ENCODE measurements at places on chromosomes 4 and X. TPM values are rescaled to one million over a fixed set of nuclear protein-coding genes. Genes with fewer than 3 reads are reported as not detected.

- H3K4me1 ChIP-seq, result no peaks in the 10 kb centered on the region
- no peak overlapping the region for H3K27ac ChIP-seq
- DNase-seq, result no peak
- no peaks in the 10 kb centered on the region for H3K36me3 ChIP-seq
- H3K27me3 ChIP-seq, result no peaks in the 10 kb centered on the region
- H3K4me3 ChIP-seq, result no peak overlapping the region
Measured at GRCh38 chr4:86159216-86159615, 200.6 kb downstream of the MAPK10 start.

GRCh38 chr4:157521906-157522305 lies 301.4 kb downstream of the GRIA2 start:
- no peaks in the 10 kb centered on the region for H3K36me3 ChIP-seq
- no peak overlapping the region for H3K27ac ChIP-seq
- H3K27me3 ChIP-seq, result no peaks in the 10 kb centered on the region
- H3K4me3 ChIP-seq, result no peak overlapping the region
- no peaks in the 10 kb centered on the region for H3K4me1 ChIP-seq

GRCh38 chrX:136870064-136870463 lies 10.5 kb downstream of the RBMX start:
- no peak overlapping the region for H3K27ac ChIP-seq
- no peak for DNase-seq
- no peaks in the 10 kb centered on the region for H3K27me3 ChIP-seq

The TTC29 gene
- total RNA-seq, result not detected

DNA sequence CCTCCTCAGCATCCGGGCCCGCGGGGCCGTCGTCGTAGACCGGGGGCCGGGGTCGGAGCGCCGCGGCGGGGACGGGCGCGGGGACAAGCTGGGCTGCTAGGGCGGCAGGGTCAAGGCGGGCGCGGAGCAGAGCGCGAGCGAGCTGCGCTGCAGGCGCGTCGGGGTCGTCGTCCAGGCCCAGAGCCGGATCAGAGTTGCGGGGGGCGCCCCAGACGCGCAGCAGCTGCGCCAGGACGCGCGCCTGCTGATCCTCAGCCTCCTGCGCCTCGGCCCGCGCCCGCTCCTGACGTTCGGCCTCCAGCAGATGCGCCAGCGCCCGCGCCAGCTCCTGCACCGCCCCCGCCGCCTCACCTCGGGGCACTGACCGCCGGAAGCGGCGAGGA lies 3.5 kb downstream of the PCSK1N start:
- no peaks in the 10 kb centered on the region for H3K27me3 ChIP-seq
- H3K36me3 ChIP-seq, result no peaks in the 10 kb centered on the region
- H3K27ac ChIP-seq, result no peak overlapping the region
- no peaks in the 10 kb centered on the region for H3K4me1 ChIP-seq
- DNase-seq, result no peak

The QRFPR gene
- not detected for total RNA-seq

The SH3RF1 gene
- 16.0 TPM for total RNA-seq

DNA sequence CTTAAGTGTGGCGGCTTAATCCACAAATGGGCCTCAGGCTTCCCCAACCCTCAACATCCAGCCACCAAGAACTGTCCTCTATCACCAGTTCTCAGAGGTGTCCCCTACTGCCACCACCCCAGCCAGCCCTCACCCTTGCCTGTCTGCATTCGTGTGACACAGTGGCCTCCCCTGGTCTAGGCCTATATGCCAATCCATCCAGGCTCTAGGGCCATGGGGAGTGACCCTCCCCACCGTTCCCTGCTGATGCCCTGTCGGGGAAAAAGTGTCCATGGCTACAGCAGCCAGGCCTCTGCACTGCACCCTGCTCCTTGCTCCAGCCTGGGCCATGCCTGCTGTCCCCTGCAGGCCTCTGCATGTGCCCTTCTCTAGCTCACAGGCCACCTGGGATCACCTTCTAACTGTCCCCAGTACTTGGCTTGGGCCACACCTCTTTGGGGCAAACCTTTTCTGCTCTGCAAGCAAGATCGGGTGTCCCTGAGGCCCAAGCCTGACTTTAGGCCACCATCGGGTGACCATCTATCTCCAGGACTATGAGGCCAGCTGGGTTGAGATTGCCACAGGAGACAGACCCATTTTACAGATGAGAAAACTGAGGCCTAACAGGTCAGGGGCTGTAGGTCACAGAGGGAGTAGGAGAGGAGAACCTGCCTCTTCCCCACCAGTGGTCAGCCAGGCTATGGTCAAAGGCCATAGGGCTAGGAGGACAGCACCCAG lies 75.8 kb downstream of the JAKMIP1 start:
- H3K4me3 ChIP-seq, result no peak overlapping the region
- DNase-seq, result no peak
- H3K27me3 ChIP-seq, result no peaks in the 10 kb centered on the region

DNA sequence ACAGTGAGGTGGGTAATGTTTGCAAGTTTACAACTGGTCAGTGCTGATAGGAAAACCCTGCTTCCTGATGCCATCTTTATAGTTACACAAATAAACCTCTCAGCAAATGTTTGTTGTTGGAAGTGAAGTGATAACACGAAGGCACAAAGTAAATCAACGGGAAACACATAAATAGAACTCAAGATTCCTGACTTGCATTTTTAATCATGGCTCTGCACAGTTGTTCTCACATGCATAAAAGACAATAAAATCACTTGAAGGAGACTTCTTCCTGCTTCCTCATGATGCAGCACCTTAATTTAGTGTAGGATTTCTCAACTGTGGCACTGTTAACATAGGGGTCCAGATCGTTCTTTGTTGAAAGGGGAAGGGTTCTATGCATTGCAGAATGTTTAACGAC lies 907.7 kb downstream of the RAB28 start:
- DNase-seq, result no peak
- H3K4me3 ChIP-seq, result no peak overlapping the region
- H3K27ac ChIP-seq, result no peak overlapping the region
- no peaks in the 10 kb centered on the region for H3K27me3 ChIP-seq
- H3K4me1 ChIP-seq, result no peaks in the 10 kb centered on the region
- no peaks in the 10 kb centered on the region for H3K36me3 ChIP-seq

The USP27X gene
- total RNA-seq, result 2.9 TPM
